ENCODE measurements at places on chromosomes 12 and 14. TPM values are rescaled to one million over a fixed set of nuclear protein-coding genes. Genes with fewer than 3 reads are reported as not detected.

- no peaks in the 10 kb centered on the region for H3K4me1 ChIP-seq
Observed at GRCh38 chr14:72657214-72657921, 236.5 kb downstream of the DPF3 start.

- H3K36me3 ChIP-seq, result no peaks in the 10 kb centered on the region
- no peak overlapping the region for H3K27ac ChIP-seq
- no peak for DNase-seq
Observed at GRCh38 chr14:104773505-104774452, 20.8 kb downstream of the SIVA1 start.

- no peaks in the 10 kb centered on the region for H3K27me3 ChIP-seq
- no peak for DNase-seq
- no peaks in the 10 kb centered on the region for H3K4me1 ChIP-seq
- no peak overlapping the region for H3K27ac ChIP-seq
- no peaks in the 10 kb centered on the region for H3K36me3 ChIP-seq
Observed at GRCh38 chr14:50038398-50039119, 77.8 kb downstream of the VCPKMT start.

GRCh38 chr14:103134919-103135318 is 11.7 kb downstream of the TNFAIP2 start:
- H3K4me3 ChIP-seq, result no peak overlapping the region
- no peaks in the 10 kb centered on the region for H3K36me3 ChIP-seq
- H3K4me1 ChIP-seq, result no peaks in the 10 kb centered on the region
- H3K27me3 ChIP-seq, result no peaks in the 10 kb centered on the region
- no peak for DNase-seq

DNA sequence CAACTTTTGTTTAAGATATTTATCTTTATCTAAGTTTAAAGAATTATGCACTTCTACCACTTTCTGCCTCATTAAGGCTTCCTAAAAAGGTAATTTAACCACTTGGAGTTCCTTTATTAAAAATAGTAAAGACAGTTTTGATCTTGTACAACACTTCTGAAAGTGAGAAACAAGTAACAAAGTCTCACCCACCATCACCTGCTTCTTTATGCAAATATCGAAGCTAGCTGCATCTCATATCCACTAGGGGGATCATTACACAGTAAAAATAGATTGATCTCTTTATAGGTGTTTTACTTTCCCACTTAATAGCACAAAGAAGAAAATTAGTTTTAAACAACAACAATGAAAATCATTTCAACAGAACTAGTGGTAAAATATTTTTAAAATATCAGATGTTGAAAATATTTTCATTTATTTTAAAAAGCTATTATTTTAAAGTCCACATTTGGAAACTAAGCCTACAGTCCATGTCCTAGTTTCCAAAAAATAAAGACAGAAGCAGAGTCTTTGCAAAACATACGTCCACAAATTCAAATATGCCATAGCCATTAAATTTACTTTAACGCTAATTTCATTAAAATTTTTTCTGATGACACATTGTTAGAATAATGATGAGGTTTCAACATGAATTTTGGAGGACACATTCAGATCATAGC is 160.0 kb upstream of the SOX5 start:
- H3K4me1 ChIP-seq, result no peaks in the 10 kb centered on the region
- H3K36me3 ChIP-seq, result no peaks in the 10 kb centered on the region
- no peak overlapping the region for H3K27ac ChIP-seq
- no peaks in the 10 kb centered on the region for H3K27me3 ChIP-seq

DNA sequence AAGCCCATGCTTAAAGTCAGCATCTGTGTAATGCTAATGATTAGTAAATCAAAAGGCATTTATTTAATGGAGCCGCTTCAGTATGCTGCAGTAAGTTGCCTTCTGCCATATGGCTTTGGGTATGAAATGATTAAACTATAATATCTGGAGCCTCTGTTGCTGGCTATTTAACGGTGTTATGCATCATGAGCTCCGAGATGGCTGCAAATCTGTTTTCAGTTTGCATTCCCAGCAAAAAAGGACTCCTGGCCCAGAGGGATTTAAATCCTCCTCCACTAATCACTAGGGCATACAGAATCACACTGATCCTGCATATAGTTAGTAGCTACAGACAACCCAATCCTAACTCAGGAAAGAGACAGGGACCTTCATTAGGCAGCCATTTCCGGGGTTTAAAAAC is 171.5 kb upstream of the EEA1 start:
- H3K4me3 ChIP-seq, result no peak overlapping the region
- H3K27ac ChIP-seq, result no peak overlapping the region
- H3K36me3 ChIP-seq, result no peaks in the 10 kb centered on the region
- DNase-seq, result no peak

DNA sequence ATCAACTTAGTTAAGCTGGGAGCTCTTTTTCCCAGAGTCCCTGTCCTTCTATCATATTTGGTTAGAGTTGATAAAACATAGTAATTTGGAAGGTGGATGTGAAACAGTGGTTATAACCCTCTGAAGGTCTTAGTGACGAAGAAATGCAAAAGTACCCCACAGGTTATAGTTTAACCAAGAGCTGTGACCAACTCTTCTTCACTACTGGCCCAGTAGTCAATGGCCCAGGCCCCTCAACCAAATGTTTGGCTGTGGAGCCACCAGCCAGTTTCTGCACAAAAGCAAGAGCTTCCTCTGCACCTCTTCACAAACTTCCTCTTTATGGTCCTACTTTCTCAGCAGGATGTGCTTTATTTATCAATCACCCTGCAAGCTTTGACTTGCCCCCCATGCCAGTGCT is 132.6 kb downstream of the BMP4 start:
- no peaks in the 10 kb centered on the region for H3K4me1 ChIP-seq
- H3K27ac ChIP-seq, result no peak overlapping the region
- H3K36me3 ChIP-seq, result no peaks in the 10 kb centered on the region
- no peak for DNase-seq
- H3K27me3 ChIP-seq, result no peaks in the 10 kb centered on the region
- H3K4me3 ChIP-seq, result no peak overlapping the region

GRCh38 chr12:68236421-68237059 is 10.9 kb upstream of the IL26 start:
- H3K4me1 ChIP-seq, result peaks cover 3% of the 10 kb centered on the region
- no peaks in the 10 kb centered on the region for H3K36me3 ChIP-seq
- peak overlapping the region; percentile 56 for H3K27ac ChIP-seq
- H3K27me3 ChIP-seq, result no peaks in the 10 kb centered on the region

DNA sequence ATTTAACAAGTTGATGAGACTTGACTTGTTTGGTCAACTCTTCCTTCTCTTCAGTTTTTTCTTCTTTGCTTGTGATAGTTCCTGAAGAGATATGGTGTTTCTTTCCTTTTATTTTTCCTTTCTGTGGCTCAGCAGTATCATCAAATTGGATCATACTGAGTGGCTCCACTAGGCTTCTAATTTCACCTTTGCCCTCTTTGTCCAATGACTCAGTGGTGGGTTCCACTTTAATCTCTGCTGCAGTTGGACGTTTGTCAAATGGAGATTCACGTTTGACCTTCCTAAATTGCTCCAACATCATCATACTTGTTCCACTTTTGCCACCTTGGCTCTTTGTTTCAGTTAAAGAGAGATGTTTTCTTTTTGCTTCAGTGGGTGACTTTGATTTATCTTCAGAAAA is 41.5 kb downstream of the FAM186A start:
- no peak for DNase-seq
- no peak overlapping the region for H3K4me3 ChIP-seq
- H3K27me3 ChIP-seq, result no peaks in the 10 kb centered on the region
- H3K36me3 ChIP-seq, result no peaks in the 10 kb centered on the region

DNA sequence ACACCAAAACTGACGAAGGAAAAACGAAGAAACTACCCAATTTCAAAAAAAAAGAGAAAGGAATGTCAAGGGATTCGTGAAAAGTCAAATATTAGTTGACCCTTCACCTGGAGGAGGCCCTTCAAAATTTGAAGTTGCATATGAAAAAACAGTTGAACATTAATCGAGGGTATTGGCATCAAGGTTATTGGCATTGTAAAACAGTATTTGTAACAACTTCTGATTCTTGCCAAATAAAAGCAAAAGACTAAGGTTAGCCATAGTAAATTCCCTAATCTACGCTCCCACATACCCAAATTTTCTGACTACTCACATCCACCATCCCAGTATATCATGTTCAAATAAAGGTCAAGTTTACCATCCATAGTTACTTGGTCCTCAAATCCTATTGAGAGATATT is 118.6 kb downstream of the TMTC1 start:
- peaks cover 2% of the 10 kb centered on the region for H3K36me3 ChIP-seq
- H3K27ac ChIP-seq, result no peak overlapping the region
- H3K27me3 ChIP-seq, result no peaks in the 10 kb centered on the region
- H3K4me3 ChIP-seq, result no peak overlapping the region

GRCh38 chr14:73188501-73188911 is 48.8 kb upstream of the PAPLN start:
- peaks cover under 1% of the 10 kb centered on the region for H3K36me3 ChIP-seq
- no peak overlapping the region for H3K4me3 ChIP-seq
- H3K27ac ChIP-seq, result no peak overlapping the region
- no peaks in the 10 kb centered on the region for H3K27me3 ChIP-seq

DNA sequence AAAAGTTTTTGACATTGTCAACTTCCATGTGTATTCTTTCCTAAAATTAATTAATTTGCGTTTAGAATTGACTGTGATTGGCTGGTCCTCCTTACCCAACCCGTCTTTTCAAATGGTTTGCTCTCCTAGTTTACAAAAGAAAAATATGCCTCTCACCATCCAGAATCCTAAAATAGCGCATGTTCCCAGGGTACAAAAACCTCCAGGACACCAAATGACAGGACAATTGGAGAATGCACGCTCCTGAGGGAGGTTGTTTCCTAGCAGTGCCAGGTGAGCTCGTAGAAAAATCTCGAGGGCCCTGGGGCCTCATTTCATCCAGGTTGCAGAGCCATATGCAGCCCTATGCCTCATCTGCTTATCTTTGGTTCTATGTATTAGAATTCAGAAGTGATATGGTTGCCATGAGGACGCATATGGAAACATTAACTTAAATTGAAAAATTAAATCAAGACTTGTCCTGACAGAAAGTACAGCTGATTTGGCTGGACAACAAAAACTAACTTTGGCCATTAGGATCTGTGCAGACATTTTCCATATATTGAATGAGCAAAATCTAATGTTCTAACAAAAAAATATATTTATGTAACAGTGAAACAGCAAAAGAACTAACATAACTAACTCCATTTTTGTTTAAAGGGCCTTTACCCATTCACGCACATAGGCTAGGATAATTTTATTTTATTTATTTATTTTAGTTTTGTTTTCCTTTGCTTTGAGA is 28.2 kb upstream of the EGLN3 start:
- no peaks in the 10 kb centered on the region for H3K36me3 ChIP-seq
- H3K27ac ChIP-seq, result no peak overlapping the region
- H3K27me3 ChIP-seq, result no peaks in the 10 kb centered on the region
- no peak for DNase-seq
- no peaks in the 10 kb centered on the region for H3K4me1 ChIP-seq

GRCh38 chr14:91292491-91292890 is 48.0 kb upstream of the GPR68 start:
- no peak overlapping the region for H3K27ac ChIP-seq
- peak; percentile 50 for DNase-seq
- H3K36me3 ChIP-seq, result no peaks in the 10 kb centered on the region
- no peaks in the 10 kb centered on the region for H3K27me3 ChIP-seq
- no peaks in the 10 kb centered on the region for H3K4me1 ChIP-seq

GRCh38 chr14:49950275-49951228 is 57.7 kb downstream of the ARF6 start:
- no peak for DNase-seq
- H3K36me3 ChIP-seq, result no peaks in the 10 kb centered on the region
- H3K4me3 ChIP-seq, result no peak overlapping the region

DNA sequence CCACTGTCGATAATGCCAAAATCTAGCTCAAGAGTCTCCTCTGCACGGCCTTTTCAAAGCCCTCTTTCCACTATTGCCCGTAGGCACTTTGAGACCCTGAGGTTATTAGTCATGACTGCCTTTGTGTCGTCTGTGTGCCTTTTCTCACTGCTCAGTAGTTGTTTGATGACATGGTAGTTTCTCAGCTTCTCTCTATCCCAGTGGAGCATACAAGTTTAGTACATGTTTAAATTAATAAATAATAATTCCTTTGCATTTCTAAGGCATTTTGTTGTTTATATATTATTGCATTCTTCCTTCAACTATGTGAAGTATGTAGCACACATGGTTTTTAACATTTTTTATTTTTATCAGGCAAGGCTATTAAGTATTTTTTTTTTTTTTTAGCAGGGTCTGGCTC is 458.1 kb downstream of the PCNX1 start:
- no peak for DNase-seq
- H3K36me3 ChIP-seq, result no peaks in the 10 kb centered on the region
- peaks cover 1% of the 10 kb centered on the region for H3K4me1 ChIP-seq
- no peak overlapping the region for H3K4me3 ChIP-seq
- H3K27ac ChIP-seq, result peak overlapping the region; percentile 57
- no peaks in the 10 kb centered on the region for H3K27me3 ChIP-seq

DNA sequence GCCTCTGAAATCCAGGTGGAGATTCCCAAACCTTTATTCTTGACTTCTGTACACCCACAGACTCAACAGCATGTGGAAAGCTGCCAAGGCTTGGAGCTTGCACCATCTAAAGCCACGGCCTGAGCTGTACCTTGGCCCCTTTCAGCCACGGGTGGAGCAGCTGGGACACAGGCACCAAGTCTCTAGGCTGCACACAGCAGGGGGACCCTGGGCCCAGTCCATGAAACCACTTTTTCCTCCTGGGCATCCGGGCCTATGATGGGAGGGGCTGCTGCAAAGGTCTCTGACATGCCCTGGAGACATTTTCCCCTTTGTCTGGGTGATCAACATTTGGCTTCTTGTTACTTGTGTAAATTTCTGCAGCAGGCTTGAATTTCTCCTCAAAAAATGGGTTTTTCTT is 32.0 kb downstream of the EIF2S3B start:
- no peaks in the 10 kb centered on the region for H3K27me3 ChIP-seq
- no peak overlapping the region for H3K27ac ChIP-seq
- DNase-seq, result no peak
- no peak overlapping the region for H3K4me3 ChIP-seq
- no peaks in the 10 kb centered on the region for H3K4me1 ChIP-seq

GRCh38 chr12:45655186-45655585 is 74.3 kb upstream of the ARID2 start:
- no peaks in the 10 kb centered on the region for H3K4me1 ChIP-seq
- DNase-seq, result no peak
- H3K4me3 ChIP-seq, result no peak overlapping the region
- H3K27me3 ChIP-seq, result no peaks in the 10 kb centered on the region

GRCh38 chr14:21985081-21985480 is 311.5 kb upstream of the OR4E1 start:
- H3K4me1 ChIP-seq, result no peaks in the 10 kb centered on the region
- no peak overlapping the region for H3K27ac ChIP-seq

DNA sequence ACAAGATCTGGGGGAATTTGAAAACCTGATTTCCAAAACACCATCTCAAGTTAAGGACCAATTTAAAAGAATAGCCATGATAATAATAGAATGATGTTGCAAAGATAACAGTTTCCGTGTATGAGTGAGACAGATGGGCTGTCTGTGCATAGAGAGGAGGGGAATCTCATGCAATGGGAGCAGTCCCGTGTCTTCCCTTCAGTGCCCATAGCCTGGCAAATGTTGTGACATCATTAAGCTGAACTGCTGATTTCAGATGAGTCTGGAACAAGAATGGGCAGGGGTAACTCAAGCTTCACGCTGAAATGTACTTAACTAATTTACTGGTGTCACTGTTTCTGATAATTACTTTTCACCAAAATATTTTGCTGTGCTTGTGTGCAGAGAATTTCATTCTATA is 454.0 kb downstream of the FOXG1 start:
- no peaks in the 10 kb centered on the region for H3K27me3 ChIP-seq
- H3K36me3 ChIP-seq, result no peaks in the 10 kb centered on the region
- no peak overlapping the region for H3K27ac ChIP-seq

PSMD9 gene
- total RNA-seq, result 37.2 TPM

VRTN gene
- total RNA-seq, result not detected

RNASE4 gene
- 37.4 TPM for total RNA-seq

KCNC2 gene
- not detected for total RNA-seq

SDSL gene
- 3.8 TPM for total RNA-seq

Data from aorta (tissue), 5 donors.